NCI-H1436 treated with DMSO at 0.1 percent for 48 hours (cell line): ENCODE measurements at places on chromosomes 16 and 17.

DNA sequence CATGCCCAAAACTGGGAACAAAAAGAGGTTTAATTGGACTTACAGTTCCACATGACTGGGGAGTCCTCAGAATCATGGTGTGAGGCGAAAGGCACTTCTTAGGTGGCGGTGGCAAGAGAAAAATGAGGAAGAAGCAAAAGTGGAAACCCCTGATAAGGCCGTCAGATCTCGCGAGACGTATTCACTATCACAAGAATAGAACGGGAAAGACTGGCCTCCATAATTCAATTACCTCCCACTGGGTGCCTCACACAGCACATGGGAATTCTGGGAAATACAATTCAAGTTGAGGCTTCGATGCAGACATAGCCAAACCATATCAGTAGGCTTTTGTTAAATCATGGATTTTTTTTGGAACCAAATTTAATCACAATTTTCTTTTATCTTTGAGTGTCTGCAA, 24.4 kb downstream of the RBL2 start:
- DNase-seq = no peak

GRCh38 chr16:8646326-8647053, 25.0 kb downstream of the METTL22 start:
- DNase-seq = no peak

DNA sequence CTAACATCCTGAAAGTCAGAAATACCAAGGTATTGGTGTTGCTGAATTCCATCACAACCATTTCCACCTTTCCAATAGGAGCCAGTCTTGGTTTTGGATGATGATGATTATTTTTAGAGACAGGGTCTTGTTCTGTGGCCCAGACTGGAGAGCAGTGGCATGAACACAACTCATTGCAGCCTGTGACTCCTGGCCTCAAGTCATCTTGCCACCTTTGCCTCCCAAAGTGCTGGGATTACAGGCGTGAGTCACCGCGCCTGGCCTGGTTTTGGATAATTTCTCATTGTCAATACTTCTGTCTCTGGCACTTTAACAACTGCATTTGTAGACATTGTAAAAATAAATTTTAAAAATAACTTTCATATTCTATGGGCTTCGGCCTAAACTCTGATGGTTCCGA, 22.6 kb downstream of the STAT5B start:
- DNase-seq = no peak

DNA sequence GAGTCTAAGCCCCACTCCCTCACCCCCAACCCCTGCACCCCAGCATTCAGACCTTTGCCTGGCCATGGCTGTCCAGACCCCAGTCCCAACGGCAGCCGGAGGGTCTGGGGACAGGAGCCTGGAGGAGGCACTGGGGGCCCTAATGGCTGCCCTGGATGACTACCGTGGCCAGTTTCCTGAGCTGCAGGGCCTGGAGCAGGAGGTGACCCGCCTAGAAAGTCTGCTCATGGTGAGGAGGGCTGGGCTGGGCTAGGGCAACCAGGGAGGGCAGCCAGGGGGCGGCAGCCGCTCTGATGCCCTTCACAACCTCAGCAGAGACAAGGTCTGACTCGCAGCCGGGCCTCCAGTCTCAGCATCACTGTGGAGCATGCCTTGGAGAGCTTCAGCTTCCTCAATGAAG, 14.4 kb downstream of the RIPOR1 start:
- DNase-seq = no peak

GRCh38 chr17:75480281-75480680, 23.8 kb downstream of the TMEM94 start:
- DNase-seq = no peak

DNA sequence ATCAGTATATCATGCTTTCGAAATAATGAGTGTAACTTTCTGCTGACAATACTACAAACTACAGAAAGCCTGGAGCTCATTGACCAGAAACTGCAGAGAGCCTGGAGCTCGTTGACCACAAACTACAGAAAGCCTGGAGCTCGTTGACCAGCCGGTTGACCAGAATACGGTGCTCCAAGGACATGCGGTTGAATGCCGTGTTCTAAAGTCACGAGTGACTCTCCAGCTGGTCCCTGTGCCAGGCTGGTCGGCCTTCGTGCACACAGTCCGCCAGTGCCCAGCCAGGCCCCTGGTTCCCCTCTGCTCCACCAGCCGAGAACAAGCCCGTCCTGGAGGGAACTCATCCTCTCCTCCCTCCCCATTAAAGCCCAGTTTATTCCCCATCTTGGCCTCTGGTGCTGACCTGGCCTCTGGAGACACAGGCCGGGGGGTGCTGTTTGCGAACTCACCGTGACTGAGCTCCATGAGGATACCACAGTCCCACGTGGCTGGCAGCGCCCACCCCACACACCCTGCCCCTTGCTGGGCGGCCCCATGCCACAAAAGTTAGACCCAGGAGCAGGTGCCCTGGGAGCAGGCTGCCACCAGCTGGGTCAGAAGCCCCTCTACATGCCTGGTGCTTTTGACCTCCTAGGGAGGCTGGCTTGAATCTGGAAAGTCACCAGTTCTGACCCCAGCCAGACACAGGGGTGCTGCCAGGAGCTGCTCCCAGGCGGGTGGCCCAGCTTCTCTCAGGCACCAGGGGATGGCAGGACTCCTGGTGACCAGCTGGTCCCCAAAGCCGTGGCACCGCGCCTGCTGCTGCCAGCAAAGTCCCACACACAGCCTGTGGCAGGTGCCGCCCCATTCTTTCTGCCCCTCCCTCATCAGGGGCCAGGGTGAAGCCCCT, 15.5 kb upstream of the CDH15 start:
- no peak for DNase-seq

DNA sequence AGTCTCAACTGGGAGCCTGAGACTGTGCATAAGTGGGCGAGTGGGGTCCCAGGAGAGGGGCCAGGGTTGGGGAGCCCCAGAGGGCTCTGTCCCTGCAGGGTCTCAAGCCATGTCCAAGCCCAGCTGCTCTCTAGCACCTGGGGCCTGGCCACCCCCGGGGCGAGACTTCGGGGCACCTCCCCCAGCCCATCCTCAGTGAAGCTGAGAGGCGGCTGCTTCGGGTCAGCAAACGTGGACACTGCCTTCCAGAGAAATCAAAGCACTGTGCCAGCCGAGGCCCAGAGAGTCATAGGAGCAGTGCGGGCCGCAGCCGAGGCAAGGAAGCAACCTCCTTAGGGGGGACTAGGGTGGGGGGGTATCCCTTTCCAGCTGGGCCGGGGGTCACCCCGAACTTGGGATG, 77.5 kb downstream of the ENGASE start:
- no peak for DNase-seq

- no peak for DNase-seq
Observed at GRCh38 chr17:17590883-17591354, 589 bp downstream of the PEMT start.

DNA sequence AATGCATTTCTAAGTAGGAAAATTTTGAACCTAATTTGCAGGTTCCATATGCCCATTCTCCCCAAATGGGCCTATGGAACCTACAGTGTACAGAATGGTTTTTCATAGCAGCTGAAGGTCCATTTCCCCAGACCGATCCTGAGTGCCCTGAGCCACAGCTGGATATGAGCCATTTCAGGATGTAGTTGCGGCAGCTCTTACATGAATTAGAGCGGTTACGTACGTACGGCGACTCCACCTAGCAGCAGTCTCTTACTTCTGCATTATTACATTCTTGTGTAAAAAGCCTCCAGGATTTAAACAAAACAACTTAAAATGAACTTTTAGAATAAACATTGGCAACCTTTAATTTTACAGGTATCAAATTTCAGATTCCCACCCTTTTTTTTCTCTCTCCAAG, 225.3 kb downstream of the SNX29 start:
- DNase-seq = no peak

GRCh38 chr16:17224879-17225281, 245.9 kb downstream of the XYLT1 start:
- no peak for DNase-seq

DNA sequence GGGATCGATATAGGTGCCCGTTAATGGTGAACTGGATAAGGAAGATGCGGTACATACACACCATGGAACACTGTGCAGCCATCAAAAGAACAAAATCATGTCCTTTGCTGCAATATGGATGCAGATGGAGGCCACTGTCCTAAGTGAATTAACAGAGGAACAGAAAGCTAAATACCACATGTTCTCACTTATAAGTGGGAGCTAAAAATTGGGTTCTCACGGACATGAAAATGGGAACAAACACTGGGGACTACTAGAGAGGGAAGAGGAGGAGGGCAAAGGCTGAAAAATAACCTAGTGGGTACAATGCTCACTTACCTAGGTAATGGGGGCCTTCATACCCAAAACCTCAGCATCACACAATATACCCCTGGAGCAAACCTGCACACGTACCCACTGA, 302.6 kb downstream of the XYLT1 start:
- no peak for DNase-seq
